ENCODE measurements at places on chromosomes 13 and 19. TPM values are rescaled to one million over a fixed set of nuclear protein-coding genes. Genes with fewer than 3 reads are reported as not detected.
A peak's percentile ranks its signal among the peaks of the same experiment; 100 is the strongest.

DPRX gene
- total RNA-seq, result not detected

ZIM2 gene
- 0.83 TPM for total RNA-seq

DNA sequence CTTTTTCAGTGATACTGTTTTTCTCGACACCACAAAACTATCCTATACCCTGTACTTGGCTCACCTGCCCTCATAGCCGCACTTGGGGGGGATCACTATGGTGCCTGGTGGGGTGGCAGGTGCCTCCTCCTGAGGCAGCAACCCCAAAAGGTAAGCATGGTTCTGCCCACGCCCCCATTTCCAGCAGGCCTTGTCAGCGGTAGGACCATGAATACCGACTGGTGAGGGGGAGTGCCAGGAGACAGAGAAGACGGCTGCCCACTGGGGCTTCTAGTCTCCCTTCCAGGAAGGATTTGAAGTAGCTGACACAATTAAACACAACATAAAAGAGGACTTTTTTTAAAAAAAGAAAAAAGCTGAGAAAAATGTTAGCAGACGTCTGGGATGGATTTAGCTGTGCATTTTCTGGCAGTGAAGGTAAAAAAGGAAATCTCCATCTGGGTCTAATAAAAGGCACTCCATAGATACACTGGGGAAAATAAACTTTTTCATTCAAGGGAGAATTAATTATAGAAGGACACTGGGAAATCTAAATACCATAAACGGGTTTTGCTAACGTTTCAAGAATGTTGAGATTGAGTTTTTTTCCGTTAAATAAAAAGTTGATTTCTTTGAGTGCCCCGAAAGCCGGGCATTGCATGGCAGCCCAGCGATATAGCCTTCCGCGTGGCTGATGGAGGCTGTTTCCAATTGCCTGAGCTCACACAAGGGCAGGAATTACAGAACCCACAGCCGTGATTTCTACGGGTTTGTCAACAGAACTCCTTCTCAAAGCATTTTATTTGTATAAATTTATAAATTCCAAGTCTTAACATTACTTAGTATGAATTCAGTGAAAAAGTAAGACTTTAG is 45.1 kb downstream of the ATP11A start:
- no peak for DNase-seq

DNA sequence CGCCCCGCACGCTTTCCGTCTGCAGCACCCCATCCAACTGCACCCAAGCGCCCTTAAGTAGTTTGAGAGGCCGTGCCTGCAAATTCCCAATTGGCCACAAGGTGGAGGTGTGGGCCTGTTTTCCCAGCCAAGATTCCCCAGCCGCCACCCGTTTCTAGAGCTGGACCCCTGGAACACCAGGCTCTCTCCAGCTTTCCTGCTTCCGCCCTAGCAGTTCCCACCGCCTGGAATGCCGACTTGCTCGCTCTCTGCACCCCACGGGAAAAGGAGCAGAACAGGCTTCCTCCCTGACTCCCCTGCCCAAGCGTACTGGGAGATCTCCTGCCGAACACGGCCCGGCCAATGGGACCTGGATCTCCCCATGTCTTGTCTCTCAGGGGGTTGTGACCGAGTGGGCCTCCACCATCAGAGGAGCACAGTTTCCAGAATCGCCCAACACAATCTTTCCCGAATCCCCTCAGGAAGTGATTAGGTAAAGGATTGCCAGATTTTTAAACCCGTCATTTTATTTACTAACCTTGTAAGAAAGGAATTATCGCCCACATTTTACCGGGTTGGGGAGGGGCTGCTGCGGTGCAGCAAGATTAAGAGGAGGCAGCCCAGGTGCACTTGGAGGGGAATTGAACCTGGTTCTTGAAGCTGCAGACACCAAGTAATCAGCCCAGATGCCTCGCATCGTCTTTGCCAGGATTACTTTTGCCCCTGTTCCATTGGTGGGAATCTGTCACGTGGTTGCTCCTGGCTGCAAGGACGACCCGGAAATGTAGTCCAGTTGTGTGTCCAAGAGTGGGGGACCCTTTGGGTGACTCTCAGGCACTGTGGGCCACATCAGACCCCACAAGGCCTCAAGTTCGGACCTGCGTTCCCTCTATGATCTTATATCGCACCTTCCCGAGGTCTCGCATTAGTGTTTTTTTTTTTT is 3.5 kb upstream of the NAPSA start:
- peak; percentile 93 for DNase-seq

GRCh38 chr19:8724276-8724675 is 2.8 kb downstream of the OR2Z1 start:
- DNase-seq, result no peak
